Stimulated activated CD4-positive, alpha-beta T cell treated with anti-CD3 and anti-CD28 coated beads, Interleukin-2, amount 100 ng/mL, for 24 hours (primary cell): ENCODE measurements at places on chromosomes 7 and 10.

GRCh38 chr10:130802301-130802700 is 509.2 kb downstream of the TCERG1L start:
- DNase-seq, result no peak

DNA sequence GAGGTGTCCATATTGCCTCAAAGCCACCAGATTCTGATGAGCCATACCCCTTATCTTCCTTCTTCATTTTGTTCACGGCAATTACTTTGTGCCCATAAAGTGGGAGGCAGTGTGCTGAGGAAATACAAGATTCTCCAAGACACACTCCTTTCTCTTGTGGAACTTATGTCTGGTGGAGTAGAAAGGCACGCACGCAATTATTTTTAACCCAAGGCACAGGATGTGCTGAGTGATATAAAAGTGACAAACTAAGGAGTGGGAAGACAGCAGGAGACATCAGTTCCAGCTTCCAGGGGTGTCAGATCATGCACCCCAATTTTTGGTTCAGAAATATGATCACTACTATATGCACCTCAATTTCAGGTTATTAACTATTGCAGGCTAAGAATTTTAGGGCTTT is 94.7 kb upstream of the PDCD4 start:
- no peak for DNase-seq

DNA sequence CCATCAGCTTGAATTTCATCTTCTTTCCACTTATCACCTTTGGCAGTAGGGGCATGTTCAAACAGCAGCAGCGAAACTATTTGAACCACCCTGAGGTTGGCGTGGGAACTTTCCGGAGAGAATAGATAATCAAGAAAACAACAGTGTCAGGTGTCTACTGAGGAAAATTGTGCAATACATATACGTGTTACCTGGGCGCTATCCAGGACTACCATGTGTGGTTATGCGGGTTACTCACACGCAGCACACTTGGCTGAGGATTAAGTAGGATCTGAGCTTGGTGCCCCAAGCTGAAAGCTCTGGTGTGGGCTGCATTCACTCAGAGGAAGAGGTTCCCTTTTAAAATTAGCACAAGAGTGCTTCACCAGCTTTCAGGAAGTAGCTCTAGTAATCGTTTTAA is 8.8 kb upstream of the ABI1 start:
- peak; percentile 7 for DNase-seq

GRCh38 chr10:51176976-51177695 is 102.8 kb downstream of the PRKG1 start:
- DNase-seq, result no peak

- DNase-seq, result no peak
Observed at GRCh38 chr7:30927040-30927439, 15.4 kb downstream of the AQP1 start.

- peak; percentile 94 for DNase-seq
Observed at GRCh38 chr7:130205084-130205947, at the start of gene TMEM209. TSS of gene TMEM209 (minus strand) at chr7:130205406. CDS start at chr7:130205375, 31 bp downstream.

DNA sequence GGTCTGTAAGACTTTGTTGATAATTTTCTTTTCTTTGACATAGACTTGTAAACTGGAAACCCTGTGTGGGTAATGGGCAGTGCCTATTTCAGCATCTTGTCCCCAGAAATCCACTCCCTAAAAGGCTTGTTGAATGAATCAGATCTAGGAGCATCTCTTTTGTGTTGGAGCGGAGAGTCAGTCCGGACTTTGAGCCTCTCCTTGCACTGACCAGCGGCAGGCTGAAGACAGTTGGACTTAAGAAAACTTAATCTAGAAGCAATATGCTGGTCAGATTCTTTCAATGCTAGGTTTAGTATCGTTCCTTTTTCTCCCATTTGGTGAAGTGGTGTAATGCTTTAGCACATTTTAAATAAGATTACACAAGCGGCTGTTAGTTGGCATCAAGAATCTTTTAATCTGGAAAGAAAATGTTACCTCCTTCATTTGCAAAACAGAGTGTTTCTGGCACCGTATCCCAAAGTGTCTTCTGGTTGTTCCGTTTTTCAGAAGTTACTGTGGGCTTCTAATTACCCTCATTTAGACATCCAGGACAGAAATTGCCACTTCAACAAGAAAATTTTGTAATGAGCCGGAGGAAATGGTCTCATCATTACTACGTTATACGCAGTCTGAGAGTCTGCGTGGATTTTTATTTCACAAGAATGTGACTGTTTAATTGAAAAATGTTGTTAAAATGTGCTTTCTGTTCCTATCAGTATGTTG is 74.7 kb downstream of the CUX1 start:
- DNase-seq, result no peak

DNA sequence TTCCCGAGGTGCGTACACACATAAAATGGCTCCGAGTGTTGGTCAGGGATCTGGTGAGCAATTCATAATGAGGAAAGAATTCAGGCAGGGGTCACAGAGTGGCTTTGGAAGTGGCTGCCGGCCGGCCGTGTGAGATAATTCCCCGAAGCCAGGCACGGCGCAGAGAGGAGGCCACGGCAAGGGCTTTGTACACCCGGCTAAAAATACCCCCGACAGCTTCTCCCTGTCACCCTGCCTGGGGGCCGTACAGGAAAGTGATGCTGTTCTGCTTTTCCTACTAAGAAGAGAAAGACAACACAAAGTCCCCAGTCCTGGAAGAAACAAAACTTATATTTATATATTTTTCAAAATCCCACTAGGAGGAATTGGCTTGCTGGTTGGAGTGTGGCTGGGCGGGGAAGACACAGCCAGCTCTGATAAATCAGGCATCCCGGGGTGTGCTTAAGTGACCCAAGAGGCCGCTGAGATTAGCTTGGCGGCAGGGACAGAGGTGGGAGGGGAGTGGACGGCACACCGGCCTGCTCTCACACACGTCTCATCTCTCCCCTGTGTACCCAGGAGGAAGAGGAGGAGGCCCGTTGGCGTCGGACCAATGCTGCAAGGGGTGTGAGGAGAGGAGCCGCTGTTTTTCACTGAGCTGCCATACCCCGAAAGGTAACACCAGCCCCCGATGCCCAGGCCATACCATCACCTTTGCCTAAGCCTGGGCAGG is 70.5 kb downstream of the ZMIZ1 start:
- DNase-seq, result no peak
